ENCODE measurements at places on chromosomes 5 and 9.

- no peak for DNase-seq
These were observed 86.6 kb downstream of the MAMDC2 start for GRCh38 chr9:70130266-70130665.

DNA sequence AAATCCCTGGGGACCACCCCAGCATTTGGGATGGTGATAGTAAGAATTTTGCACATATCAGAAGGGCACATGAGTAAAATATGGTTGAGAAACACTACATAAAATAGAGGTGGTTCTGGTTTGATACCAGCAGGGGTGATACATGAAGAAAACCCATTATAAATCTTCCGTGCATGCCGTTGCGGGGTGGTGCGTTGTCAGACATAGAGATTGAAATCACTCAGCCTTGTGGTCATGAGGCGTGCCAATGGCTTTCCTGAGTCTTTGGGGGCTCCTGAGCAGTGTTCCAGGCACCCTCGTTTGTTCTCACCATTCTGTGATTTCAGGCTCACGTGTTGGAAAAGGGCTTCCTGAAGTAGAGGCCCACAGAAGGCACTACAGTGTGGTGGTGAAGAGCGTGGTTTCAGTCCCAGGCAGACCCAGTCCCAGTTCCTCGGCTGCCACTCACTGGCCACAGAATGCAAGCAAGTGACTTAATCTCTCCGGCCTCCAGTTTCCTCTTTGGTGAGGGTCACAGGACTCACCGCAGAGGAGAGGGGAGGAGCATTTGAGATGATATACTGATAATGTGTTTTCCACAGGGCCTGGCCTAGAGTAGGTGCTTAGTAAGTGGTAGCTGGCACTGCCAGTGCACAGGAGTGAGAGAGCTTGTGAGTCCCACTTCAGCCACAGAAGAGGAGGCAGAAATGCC is 20.5 kb upstream of the GLRX start:
- DNase-seq: no peak

DNA sequence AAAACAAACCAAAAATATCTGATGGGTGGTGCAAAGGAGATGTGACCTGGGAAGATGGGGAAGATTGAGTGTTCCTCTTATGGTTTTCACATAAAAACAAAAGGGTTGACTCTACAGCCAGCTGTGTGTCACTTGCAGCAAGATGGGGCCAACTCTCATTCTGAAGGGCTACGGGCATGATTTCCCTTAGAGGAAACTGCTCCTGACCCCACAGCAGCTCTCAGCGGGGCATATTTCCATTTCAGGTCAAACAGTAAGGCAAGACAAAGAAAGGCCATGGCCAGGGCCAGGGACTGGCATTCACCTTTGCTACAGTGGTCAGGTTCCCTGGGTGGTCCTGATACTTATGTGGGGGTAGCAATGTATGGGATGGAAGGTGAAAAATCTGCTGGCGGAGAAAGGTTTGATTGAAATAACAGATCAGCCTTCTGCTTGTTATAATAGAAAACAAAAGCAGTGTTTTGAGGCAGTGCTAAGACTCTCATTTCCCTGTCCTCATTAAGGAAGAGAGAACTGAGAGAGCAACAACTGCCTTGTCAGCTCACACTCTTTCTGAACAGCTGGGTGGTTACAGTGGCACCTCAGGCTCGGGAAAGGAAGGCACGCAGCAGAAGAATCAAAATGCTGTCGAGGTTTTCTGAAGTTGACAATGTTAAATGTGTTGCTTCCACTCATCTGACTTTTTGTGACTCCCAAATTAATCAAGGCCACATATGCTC is 120.7 kb upstream of the PCA3 start:
- DNase-seq: no peak

DNA sequence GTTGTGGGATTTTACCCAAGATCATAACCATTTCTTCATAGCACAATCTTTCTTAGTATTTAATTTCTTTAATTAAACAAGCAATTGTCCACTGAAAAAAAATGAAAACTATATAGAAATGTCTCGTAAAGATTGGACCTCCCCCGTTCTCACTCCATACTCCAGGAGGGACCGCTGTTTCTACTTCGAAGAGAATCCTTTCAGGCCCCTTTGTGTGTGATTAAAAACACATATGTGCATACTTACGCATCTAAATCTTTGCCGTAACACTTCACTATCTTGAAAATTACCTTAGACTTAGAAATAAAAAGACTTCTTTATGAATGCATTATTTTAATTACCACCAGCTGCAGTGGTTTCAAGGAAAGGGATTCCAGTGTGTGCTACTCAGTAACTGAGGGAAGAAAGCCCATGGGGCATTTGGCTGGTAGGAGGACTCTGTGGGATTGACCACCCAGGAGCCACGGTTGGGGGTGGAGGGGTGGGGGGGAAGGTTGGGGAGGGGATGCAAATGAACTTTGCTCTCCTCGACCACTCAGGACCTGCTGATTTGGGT is 209.1 kb downstream of the FAM114A2 start:
- no peak for DNase-seq

- no peak for DNase-seq
These were observed 1.8 kb downstream of the SEMA5A start for GRCh38 chr5:9544056-9544455.

Data from sciatic nerve (tissue), 2 donors.